Right forelimb (tissue), 1 donor: ENCODE measurements at places on chromosomes 11 and 22.

GRCh38 chr11:17434108-17434507 is 42.5 kb downstream of the ABCC8 start:
- no peak for DNase-seq

- no peak for DNase-seq
Measured at GRCh38 chr11:124961972-124962609, 8.1 kb downstream of the CCDC15 start.

DNA sequence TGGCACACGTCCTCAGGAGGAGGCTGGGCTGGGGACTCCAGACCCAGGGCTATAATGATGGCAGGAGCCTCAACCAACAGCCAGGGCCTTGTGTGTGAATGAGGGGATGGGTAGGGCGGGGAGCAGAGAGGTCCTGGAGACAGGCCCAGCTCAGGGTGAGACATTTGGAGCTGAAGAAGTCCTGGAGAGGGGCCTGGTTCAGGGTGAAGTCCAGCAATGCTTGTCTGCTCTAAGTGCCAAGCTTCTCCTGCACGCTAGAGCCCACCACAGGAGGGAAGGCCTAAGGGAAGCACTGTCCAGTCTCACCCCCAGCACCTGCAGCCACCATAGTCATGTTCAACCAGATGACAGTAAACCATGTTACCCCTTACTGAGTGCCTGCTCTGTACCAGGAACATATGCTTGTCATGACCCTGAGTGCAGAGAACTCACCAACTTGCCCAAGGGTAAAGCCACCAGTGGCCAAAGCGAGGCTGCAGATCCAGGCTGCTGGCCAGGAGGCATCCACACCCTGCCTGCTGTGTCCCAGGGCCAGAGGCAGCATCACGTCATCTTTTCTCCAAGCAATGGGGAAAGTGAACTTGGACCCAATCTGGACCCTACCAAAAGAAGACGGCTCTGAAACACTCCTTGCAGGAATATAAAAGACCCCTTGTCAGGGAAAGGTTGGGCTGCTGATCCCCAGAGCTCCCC is 24.0 kb downstream of the LMO1 start:
- no peak for DNase-seq

DNA sequence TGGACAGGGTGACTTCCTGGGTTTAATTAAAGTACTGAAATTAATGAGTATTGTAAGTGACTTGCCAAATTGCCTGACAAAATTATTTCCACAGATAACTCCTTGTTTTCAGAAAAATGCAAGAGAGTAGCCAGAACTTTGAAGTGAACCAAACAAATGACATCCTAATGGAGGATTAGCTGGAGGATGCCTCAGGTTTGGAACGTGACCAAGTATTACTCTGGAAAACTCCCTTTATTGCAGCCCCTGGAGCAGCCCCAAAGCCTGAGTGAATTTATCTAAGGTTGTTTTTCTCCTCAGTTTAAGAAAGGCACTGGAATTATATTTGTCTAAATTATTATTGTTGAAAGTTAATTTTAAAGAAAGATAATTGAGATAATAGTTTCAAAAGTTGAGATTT is 343.6 kb upstream of the MTNR1B start:
- DNase-seq: no peak

DNA sequence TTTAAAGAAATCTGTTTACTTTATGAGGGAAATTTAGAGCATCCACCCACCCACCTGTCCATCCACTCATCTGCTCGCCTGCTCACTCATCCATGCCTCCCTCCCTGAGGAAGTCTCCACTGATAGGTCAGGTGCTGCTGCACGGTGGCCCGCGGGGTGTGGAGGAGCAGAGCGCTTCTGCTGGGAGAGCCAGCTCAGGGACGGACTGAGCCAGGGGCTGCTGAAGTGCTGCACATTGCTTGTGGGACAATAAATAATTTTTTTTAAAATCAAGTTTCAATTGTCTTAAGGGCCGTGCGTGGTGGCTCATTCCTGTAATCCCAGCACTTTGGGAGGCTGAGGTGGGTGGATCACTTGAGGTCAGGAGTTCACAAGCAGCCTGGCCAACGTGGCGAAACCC is 148.9 kb downstream of the TBC1D22A start:
- DNase-seq: no peak

GRCh38 chr11:85196968-85197367 is 430.2 kb downstream of the DLG2 start:
- DNase-seq: no peak

- peak; percentile 58 for DNase-seq
Measured at GRCh38 chr11:122741613-122742300, 86.2 kb downstream of the UBASH3B start.

GRCh38 chr22:39253435-39254070 is 8.8 kb upstream of the PDGFB start:
- no peak for DNase-seq

- no peak for DNase-seq
Measured at GRCh38 chr22:20751185-20751851, 22.6 kb upstream of the SERPIND1 start.

DNA sequence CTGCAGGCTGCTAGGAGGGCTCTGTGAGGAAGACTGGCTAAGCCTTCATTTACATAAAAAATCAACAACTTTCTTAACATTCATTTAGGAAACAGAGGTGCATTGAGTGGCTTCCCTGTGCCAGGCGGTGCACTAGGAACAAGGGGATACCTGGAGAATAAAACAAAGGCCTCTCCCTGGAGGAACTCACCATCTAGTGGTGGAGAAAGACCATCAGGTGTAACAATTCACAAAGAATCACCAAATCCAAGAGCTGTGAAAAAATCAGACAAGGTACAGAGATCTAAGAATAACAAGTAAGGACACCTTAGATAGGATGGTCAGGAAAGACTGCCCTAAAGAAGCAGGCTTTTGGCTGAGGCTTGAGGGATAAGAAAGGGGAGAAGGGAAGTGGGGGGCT is 40.3 kb downstream of the CSNK2A3 start:
- DNase-seq: no peak

DNA sequence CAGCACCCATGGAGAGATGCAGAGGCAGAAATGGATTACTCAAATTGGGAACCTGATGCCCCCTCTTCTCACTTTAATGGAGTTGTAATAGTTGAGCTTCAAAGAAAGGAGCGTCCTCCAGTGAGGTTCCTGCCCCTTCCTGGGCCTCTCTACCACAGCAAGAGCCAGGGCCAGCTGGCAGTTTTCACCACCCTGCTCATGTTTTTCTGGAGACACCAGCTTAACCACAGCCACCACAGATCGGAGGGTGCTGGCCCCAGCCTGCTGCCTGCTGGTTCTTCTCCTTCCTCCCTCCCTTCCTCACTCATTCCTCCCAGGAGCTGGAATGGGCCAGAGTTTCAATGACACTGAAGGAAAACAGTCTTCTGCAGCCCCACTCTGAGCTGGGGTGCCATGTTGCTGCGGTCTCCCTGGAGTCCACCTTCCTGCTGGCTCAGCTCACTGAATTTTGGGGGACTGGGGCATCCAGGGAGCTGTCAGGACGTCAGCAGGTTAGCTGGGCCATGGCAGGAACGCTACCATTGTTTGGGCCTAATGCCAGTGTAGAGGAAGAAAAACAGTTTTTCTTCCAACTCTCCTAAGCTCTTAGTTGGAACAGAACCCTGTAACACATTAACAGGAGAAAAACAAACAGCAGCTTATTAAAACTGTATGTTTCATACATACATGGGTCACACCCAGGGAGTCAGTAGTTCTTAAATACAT is 57.7 kb downstream of the TRAF6 start:
- DNase-seq: peak; percentile 60

GRCh38 chr11:34245041-34245440 is 112.8 kb downstream of the ABTB2 start:
- DNase-seq: no peak

DNA sequence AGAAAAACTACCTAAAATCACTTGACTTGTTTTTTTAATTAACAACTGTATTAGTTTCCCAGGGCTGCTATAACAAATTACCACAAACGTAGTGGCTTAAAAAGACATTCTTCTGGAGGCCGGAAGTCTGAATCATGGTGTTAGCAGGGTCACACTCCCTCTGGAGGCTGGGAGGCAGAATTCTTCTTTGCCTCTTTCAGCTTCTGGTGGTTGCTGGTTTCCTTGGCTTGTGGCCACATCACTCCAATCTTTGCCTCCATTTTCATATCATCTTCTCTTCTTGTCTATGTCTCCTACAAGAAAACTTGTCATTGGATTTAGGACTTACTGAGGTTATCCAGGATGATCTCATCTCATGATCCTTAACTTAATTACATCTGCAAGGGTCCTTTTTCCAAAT is 7.4 kb upstream of the INCENP start:
- DNase-seq: no peak

DNA sequence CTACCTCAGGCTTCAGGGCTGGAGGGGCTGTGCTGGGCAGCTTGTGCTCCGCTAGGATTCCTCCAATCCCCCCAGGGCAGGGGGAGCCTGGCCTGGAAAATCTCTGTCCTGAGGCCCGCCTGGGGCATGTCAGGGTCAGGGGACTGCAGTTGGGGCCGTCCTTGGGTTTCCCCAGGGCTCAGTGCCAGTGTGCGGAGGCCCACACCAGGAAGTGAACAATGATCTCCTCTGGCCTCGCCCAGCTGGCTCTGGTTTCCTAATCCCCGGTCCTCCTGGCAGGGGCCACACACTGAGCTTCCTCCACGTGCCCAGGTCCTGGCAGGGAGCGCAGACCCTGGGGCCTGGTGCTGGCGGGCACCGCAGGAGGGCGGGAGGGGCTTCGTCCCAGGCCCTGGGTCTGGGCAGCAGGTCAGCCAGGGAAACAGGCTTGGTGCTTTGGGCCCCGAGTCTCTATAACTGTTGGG is 1.4 kb upstream of the MUC2 start:
- peak; percentile 59 for DNase-seq

GRCh38 chr11:3837793-3838192 is 3.0 kb downstream of the RHOG start:
- no peak for DNase-seq

DNA sequence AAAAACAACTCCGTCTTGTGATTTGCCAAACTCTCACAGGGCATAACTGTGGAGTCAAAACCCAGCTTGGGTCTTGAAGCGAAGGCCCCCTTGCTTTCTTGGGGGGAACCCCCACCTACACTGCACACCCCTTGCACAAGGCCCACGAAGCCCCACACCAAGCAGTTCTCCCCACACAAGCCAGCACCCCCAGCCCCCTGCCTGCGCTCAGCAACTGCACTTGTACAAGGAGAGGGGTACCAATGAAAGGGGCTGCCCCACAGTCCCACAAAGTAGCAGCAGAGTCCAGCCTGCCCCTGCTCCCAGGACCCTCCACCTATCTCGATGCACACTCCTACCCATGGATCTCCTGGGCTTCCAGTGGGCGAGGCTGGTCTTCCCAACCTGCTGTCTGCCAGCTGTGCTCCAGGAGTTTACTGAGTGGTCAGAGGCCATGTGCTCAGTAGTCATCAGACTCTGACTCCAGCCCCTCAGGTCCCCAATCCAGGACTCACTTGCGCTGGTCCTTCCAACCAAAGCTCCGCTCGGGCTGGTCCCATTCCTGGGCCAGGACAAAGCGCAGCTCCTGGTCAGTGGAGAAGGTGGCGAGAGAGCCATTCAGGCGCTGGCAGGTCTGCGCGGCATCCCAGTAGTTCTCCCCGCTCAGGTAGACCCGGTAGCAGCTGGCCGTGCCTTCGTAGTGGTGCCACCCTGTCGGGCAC is 57.7 kb downstream of the DGCR2 start:
- DNase-seq: no peak

DNA sequence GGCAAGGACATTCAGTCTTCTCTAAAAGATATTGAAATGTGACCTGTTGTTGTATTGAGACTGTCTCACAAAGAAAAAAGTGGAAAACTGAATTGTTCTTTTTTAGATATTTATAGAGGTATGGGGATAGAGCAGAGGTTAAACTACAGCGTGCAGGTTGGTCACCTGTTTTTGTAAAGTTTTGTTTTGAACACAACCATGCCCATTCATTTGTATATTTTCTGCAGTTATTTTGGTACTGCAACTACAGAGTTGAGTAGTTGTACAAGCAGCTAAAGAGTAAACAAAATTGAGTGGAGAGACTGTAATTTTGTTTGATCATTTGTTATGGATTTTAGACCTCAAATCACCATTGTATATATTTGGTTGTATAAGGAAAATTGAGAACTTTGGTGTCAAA is 11.3 kb downstream of the EED start:
- no peak for DNase-seq

GRCh38 chr11:61266602-61267001 is 25.6 kb downstream of the PGA5 start:
- DNase-seq: no peak

DNA sequence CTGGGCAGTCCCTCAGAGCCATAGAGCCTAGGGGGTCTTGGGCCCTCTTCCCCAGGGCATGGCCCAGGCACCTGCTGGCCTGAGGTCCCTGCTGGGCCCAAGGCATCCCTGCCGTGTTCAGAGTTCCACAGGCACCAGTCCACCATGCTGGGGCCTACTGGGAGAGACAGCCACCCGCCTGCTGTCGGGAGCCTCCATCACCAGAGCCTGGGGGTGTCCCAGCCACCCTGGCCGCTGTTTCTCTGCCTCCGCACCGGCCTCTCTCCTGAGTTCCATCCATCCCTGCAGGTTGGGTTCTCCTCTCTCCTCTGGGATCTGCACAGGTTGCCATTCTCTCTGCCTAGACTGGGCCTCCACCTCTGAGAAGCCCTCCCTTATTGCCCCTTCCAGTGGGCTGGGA is 68.6 kb downstream of the KCNQ1 start:
- DNase-seq: no peak

DNA sequence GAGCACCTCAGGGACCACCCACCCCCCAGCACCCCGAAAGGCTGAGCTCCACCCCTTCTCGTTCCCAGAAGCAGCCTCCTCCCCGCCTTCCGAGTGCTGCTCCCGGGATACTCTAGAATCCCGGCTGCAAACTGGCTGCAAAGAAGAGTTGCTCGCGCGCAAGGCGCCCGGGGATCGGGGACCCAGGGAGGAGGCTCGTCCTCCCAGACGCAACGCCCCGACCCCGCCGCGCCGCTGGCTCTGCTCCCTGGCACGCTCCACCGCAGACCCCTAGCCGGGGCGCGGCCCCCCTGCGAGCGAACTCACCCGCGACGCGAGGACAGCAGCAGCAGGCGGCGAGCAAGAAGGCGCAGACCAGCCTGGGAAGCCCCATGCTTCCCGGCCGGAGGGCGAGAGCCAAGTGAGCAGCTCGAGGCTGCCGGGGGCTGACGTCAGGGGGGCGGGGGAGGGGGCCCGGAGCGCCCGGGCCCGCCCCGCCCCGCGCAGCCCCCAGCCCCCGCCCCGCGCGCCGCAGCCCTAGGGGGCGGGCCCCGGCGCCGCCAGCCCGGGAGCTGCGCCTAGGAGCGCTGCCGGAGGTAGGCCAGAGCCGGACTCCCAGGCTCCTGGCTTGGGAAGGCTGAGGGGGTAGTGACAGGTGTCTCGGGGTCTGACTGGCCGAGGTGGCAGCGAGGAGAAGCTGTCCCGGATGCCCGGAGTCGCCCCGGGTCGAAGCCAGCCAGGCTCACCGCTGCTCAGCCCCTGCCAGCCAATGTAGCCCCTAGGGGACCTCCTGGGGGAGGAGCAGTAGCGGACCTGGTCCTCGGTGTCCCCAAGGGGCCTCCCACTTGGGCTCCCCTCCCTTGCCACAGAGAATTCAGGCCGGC is at the start of gene MCAM:
Gene MCAM, minus strand, starts transcription at position 402 of the 863 bp plus-strand sequence. Its CDS starts 29 bp downstream, at position 373.
- DNase-seq: peak; percentile 76
